NCI-H748 treated with DMSO at 0.1 percent for 48 hours (cell line): ENCODE measurements at places on chromosomes 1 and 21.
A peak's percentile ranks its signal among the peaks of the same experiment; 100 is the strongest.

DNA sequence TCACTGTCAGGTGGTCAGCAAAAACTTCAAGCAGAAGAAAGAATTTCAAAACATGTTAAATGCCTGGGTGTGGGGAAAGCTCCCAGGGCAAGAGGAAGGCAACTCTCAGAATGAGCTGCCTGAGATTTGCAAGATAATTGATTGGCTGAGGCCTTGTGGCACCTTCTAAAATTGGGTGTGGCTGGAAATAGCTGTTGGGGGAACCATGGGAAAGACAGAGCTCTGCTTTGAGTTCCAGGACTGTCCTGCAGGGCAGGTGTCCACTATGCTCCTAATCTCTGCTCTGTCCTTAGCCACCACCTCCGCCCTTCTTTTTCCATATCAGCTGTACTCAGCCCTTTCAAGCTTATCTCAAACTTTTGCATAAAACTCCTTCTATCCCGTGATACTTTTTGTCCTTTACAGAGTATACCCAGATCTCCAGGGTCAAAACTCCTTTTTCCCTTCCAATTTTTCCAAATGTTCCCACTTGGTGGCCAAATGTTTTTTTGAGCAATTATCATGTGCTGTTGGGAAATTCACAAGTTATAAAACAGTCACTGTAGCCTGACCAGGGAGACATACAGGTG is 23.8 kb upstream of the PPP2R5A start:
- no peak for DNase-seq

GRCh38 chr1:52569449-52570210 is 16.7 kb upstream of the TUT4 start:
- no peak for DNase-seq

- DNase-seq = no peak
Observed at GRCh38 chr1:24003331-24003972, 23.3 kb upstream of the SRSF10 start.

- DNase-seq = no peak
Observed at GRCh38 chr1:8835941-8836643, 18.7 kb upstream of the RERE start.

DNA sequence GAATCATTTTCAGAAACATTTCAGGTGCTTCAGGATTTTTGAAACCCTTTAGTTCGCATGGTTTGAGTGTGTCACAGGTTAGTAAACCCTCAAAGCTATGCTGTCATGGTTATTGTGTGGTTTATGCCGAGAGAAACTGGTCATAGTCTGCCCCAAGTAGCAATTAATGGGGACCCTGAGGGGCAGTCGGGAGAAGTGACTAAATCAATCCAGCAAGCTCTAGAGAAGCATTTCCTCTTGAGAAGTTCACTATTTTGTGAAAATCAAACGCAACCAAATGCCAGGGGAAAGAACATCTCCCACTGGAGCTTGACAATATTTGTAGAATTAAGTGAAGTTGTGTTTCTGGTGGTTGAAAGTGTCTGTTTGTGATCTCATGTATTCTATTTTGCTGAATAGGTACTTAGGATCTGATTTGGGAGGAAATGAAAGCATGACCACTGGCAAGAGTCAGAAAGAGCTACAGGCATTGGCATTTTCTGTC is 63.0 kb upstream of the BACH1 start:
- DNase-seq = no peak

- peak; percentile 67 for DNase-seq
Observed at GRCh38 chr1:6447818-6448748, 17.9 kb downstream of the TNFRSF25 start.

DNA sequence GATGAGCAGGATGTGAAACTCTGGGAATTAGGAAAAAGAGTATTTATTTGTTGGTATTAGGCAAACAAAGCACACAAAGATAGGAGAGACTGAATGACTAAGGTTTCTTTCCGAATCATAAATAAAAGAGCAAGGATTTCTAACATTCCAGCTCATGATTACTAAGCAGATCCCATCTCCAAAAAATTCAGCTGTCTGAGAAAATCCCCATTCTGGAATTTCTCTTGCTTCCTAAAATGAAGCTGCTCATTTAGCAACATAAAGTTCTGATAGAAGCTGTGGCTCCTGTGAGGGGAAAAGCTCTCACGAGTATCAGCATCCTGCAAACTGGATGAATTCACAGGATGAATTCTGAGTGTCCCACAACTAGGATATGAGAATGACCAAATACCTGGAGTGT is 6.7 kb upstream of the SH2D5 start:
- no peak for DNase-seq

- no peak for DNase-seq
Observed at GRCh38 chr1:25544819-25545218, 1.4 kb downstream of the LDLRAP1 start.

DNA sequence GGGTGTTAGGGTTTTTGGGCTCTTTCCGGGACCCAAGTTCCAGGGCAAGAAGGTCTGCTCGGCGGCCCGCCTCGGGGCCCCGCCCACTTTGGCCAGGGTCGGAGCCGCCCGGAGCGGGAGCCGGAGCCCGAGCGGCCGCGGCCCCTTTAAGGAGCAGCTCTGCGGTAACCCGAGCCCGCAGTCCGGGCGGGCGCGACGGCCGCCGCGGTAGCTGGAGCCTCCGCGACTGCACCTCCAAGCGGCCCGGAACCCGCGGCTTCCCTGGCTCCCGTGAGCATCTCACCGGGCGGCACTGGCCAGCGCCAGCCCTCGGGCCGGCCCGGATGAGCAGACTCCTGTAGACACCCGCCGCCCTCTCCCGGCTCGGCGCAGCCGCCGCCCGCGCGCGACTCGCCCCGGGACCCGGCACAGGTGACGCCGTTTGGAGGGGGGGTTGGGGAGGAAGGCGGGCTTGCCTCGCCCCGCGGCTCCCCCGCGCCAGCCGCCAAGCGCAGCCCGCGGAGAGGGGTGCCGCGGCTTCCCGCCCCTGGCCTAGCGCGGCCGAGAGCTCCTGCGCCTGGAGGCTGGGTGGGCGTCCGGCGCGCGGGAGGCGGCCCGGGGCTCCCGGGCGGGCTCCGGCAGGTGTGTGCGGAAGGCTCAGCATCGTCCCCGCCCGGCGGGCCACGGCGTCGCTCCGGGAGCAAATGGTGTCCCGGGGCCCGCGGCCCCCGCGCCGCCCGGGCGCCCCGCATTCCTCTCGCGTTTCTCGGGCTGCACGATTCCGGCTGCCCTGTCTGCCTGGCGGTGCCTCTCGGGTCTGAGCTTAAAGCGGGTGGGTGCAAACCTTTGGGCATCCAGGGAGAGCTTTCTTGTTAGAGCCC is at the start of gene TLCD4:
Gene TLCD4 (plus strand): TSS at position 149 of the 860 bp plus-strand sequence. CDS start 26,547 bp downstream, outside the sequence.
- DNase-seq = peak; percentile 39

GRCh38 chr1:116997066-116997465 is 4.5 kb upstream of the CD101 start:
- DNase-seq = no peak

- no peak for DNase-seq
Observed at GRCh38 chr1:36350659-36351226, 27.3 kb upstream of the EVA1B start.

DNA sequence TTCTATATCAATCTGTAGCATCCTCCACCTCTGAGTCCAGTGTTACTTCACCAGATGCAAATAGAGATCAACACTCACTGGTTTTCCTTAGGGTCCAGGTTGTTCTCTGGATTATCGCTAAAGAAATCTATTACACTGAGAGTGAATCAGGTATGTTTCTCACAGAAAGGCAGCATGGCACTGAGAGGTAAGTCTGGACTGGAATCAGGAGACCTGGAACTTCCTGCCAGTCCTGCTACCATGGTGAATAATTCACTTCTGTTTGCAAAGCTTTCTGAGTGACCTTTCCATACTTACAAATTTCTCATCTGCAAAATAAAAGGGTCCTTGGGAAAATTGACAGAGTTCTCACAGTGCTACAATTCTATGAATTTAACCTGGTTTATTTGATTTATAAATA is 1583.3 kb downstream of the MRPL39 start:
- peak; percentile 39 for DNase-seq
